DMS153 (cell line): ENCODE measurements at places on chromosomes 1 and 21.

DNA sequence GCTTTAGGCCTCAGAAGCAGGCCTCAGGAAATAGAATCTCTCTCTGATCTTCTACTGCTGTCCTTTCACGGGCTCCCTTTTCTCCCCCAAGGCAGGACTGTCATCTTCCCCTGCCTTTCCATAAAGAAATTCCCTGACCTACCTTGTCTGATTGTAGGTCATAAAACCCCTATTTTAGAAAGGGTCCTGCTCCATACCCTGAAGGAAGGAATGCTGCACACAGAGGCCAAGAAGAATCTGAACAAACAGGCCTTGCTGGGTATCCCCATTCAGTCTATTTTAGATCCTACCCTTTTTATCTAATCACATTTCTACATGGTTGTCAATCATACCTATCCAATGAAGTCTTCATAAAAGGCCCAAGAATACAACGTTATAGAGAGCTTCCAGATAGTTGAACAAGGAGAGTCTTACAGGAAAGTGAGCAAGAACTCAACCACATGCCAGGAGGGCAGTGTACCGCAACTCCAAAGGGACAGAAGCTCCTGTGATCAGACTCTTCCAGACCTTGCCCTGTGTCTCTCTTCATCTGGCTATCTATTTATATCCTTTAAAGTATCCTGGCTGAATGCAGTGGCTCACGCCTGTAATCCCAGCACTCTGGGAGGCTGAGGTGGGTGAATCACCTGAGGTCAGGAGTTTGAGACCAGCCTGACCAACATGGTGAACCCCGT lies 93.1 kb downstream of the SLC16A1 start:
- no peak for DNase-seq

DNA sequence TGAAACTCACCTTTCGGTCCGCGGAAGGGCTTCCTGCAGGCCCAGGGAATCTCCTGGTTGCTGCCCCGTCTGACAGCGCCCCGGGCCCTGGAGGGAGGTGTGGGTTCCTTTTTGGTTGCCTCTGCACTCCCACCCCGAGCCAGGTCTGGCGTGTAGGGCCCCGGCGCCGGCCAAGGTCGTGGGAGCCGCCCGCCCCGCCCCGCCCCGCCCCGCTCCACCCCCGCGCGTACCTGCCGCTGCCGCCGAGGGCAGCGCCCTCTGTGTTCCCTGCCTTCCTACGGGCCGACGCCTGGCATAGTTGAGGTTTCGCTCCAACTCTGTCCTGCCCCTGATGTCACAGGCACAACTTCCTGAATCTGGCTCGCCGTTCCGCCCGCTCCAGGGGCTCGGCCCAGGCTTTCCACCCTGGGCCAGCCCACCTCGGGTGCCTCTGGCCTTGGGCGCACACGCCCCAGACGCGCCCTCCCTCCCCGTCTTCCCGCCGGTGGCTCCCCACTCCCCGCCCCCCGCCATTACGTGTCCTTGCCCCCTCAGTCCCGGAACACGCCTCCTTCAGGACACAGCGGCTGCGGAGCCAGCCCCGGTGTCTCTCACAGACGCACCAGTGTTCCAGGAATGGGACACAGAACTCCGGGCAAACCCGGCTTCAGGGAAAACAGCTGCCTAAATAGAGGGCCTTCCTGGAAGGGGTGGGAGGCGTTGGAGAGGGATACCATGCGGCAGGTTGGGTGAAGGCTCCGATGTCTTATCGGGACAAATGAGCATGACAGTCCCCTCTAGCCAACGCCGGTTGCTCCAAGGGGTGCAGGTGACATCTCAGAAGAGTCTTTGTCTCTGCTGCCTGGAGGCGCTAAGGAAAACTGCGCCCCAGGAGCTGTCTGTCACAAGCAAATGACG lies at the start of gene KIAA0040:
Gene KIAA0040, minus strand, starts transcription at position 147 of the 897 bp plus-strand sequence. CDS start 31,763 bp downstream, outside the sequence.
- DNase-seq: peak; percentile 48

GRCh38 chr1:27594564-27595510 lies 9.1 kb downstream of the AHDC1 start:
- no peak for DNase-seq

DNA sequence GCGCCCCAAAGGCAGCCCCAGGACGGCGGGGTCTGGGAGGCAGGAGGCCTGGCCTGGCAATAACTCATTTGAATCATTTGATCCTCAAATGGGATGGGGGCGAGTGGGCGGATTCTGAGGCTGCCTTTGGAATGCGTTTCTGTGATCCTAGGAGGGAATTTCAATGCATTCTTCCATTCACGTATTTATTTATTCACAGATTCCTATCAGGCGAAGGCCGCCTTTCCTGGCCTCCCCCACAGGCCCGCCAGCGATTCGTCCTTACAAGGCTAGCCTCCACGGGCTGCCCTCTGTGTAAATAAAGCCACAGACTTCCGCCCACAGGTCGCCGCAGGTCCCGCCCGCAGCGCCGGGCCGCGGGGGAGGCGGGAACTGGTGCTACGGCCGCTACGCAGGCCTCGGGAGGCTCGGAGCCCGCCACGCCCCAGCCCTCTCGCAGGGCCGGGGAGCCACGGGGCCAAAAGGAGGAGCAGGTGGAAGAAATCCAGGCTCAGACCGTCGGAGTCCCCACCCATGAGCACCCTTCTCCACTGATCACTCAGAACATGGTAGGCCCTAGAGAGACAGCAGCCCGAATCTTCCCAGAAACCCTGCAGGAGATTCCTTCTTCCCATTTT lies 31.3 kb upstream of the JUN start:
- DNase-seq: peak; percentile 68

GRCh38 chr1:17191990-17192242 lies 13.0 kb upstream of the PADI1 start:
- DNase-seq: no peak

GRCh38 chr1:192167011-192167410 lies 8.7 kb downstream of the RGS18 start:
- DNase-seq: no peak

DNA sequence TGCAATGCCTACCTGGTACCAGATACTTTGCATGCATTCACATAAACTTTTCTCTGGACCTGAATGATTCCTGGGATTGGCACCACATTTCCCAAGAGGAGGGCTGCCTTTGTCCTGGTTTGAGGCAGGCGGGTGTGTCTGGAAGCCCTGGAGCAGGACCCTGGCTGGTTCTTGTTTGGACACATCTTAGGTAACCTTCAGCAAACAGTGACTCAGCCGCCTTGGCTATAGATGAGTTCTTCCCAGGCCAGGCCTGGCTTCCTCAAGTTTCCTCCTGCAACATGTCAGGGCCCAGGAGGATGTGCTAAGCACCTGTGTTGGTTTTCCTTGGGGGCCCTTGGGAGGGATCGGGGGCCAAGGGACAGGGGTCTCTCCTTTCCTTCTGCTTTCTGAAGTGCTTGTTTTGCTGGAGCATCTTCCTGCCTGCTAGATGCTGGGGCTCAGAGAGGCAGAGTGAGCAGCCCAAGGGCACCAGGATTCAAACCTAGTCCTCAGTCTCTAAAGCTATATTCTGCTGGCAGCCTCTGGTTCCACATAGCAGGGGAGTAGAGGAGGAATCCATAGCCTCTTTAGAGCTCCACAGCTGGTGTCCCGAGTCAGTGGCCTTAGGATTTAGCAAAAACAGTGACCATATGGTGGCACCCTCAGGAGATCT lies 38.2 kb downstream of the PAX7 start:
- no peak for DNase-seq

DNA sequence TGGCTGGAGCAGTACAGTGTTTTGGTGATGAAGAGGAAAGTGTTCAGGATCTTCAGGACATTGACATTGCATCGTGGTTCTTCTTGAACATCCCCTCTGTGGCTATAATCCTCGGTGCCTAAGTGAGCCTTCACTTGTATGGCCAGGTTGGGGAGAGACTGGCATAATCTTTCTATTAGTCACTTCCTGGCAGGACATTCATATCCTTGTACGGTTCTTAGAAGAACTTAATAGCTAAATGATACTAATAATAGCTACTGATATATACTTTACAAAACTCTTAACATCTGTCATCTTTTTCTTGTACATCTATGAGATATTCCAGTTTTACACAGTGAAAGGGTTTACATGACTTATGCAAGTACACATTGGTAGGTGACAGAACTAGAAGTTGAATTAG lies 35.8 kb downstream of the CELF3 start:
- DNase-seq: no peak

DNA sequence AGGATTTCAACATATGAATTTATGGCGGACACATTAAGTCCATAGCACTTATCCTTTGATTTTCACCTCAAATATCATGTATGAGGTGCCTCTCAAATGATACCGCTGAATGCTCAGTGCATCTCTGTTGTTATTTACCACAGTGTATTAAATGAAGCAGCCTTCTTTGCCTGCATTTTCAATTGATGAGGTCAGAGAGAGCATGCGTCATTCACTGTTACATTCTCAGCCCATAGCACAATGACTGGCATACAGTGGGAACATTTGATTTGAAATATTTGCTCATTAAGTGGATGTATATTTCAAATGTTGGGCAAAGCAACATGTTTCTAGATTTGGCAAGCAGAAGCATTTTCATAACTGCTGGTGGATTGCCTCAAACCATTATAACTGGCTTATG lies 45.7 kb downstream of the LRRC7 start:
- no peak for DNase-seq

- DNase-seq: peak; percentile 100
Observed at GRCh38 chr1:43199093-43199726, 27.1 kb downstream of the CFAP57 start.

DNA sequence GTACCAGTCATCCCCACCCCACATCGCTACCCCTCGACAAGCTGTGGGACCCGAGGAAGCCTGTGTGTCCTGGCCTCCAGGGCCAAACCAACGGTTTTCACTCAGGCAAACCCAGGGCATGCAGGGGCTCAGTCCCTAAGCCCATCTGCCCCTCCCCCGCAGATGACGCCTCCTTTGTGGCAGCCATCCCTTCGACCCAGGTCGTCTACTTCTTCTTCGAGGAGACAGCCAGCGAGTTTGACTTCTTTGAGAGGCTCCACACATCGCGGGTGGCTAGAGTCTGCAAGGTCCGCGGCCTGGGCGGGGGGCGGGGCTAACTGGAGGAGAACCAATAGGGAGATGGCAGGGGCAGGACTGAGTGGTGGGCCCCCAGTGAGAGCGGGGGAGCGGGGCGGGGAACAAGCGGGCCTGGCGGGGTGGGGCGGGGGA lies 7.4 kb downstream of the SEMA4A start:
- DNase-seq: peak; percentile 56

DNA sequence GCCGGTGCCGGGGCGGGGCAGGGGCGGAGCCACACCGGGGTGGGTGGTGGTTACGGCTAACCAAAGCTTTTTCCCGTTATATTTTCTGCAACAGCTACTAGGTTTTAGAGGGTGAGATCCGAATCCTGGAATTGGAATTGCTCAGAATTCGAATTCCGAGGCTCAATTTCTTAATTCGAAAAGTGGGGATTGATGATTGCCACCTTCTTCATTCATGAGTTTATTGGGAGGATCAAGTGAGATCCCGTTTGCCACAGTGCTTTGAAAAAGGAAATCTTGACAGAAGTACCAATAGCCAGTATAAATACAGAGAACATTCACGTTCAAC lies 207 bp upstream of the SVBP start:
- DNase-seq: no peak

DNA sequence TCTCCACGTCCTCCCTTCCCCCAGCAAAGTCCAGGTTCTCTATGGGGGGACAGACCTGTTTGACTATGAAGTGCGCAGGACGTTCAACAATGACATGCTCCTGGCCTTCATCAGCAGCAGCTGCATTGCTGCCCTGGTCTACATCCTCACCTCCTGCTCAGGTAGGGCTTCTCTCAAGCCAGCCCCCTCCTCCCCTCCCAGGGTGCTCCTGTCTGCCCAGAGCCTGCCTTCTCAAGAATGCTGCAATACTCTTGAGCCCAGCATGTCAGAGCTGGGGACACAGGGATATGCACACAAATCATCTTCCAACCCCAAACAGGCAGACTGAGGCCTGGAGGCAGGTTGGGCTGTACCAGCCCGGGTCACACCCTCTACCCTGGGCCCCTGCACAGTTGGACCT lies 35.4 kb downstream of the DISP3 start:
- no peak for DNase-seq

- DNase-seq: no peak
Observed at GRCh38 chr1:203177470-203178039, 1.9 kb upstream of the MYBPH start.

DNA sequence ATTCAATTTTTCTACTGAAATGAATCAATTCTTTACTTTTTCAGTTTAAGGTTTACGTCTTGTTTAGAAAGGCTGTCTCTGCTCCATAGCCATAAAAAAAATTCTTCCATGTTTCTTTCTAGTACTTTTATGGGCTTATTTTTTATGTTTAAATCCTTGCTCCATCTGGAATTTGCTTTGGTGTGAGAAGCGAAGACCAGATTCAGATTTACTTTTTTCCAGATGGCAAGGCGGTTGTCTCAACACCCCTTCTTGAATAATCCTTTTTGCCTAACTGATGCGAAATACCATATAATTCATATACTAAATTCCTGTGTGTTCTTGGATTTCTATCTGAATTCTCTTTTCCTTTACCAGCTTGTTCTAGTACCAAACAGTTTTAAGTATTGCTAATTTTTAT lies 101.5 kb downstream of the C1orf94 start:
- DNase-seq: no peak

GRCh38 chr1:65471861-65472332 lies 51.4 kb downstream of the LEPR start:
- no peak for DNase-seq

- no peak for DNase-seq
Observed at GRCh38 chr1:115112496-115113375, 23.4 kb upstream of the TSPAN2 start.

GRCh38 chr1:184646824-184647223 lies 107.8 kb downstream of the EDEM3 start:
- DNase-seq: no peak

GRCh38 chr1:29649189-29650040 lies 413.1 kb downstream of the PTPRU start:
- DNase-seq: peak; percentile 32

DNA sequence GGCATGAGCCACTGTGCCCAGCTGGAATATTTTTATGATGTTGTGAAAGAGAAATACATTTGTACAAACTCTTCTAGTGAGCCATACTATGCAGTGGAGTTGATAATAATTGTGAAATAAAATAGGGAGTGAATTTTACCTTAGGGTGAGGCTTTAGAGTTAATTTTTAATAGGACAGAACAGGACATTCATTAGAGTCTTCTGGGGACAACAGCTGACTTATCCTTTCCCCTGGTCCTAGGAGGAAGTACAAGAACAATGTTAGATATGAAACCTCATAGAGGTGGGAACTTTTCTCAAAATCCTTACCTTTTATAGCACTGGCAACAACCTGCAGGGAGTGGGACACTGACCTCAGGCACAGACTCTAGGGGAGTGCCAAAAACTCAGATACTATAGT lies 21.9 kb downstream of the HAO2 start:
- DNase-seq: no peak
